NCI-H1092 (cell line): ENCODE measurements at places on chromosomes 7 and 10.

DNA sequence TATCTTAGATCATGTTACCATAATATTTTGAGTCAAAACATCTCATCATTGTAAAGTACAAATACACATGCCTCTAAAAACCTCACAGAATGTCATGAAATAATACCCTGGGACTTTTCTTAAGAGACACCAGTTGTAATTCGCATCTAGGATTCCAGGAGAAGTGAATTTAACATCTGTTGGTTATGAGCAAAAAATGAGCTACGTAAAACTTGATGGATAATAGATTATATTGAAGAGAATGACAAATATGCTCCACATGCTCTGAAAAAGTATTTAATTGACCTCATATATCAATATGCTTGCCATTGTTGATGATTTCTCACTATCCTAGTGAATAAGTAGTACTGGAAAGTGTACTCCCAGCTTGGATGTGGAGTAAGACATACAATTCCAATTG lies 227.0 kb downstream of the BBS9 start:
- DNase-seq, result no peak

- DNase-seq, result no peak
These were observed 60.1 kb upstream of the GNA12 start for GRCh38 chr7:2904202-2904601.

DNA sequence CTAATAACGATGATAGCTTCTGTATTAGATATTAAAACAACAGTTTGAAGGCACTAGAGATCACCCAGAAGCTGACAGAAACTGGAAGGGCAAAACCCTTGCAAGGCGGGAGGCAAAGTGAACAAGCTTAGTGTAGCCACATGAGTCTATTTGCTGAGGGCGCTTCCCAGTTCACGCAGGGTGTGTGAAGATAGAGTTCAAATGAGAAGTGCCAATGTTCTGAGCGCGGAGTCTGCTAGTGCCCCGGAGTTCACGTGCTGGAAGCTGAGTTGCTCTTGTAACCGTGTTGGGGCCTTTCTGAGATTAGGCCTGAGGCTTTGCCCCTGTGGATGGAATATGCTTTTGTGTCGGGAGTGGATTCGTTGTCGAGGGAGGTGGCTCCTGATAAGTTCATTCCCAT lies 16.6 kb upstream of the GTPBP4 start:
- DNase-seq, result no peak

GRCh38 chr7:108653526-108653925 lies 83.9 kb downstream of the DNAJB9 start:
- DNase-seq, result no peak

GRCh38 chr7:141323826-141324225 lies 227.4 kb upstream of the AGK start:
- no peak for DNase-seq

GRCh38 chr10:11898372-11899066 lies 75.4 kb downstream of the PROSER2 start:
- no peak for DNase-seq

GRCh38 chr10:29590915-29591650 lies 43.7 kb downstream of the SVIL start:
- no peak for DNase-seq

- DNase-seq, result no peak
These were observed 5.2 kb downstream of the RET start for GRCh38 chr10:43082087-43082486.

GRCh38 chr10:102665904-102666509 lies 21.7 kb downstream of the TRIM8 start:
- no peak for DNase-seq

GRCh38 chr10:98331885-98332284 lies 63.9 kb upstream of the LOXL4 start:
- DNase-seq, result no peak

DNA sequence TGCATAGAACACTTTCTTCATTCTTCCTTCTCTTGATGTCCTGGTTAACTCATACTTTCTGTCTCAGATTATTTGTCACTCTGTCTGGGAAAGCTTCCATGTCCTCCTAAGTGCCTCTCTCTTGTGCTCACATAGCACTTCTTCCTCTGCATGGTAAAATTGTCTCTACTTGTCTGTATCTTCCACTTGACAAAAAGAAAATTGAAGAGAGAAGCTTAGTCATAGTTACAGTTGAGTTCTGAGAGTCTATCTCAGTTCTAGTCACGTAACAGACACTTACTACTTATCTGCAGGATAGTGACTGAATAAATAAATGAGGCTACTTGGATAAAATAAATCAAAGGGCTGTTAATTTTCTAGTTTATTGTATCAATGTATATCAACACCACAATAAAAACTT lies 458.1 kb downstream of the HTR7 start:
- DNase-seq, result no peak

GRCh38 chr10:88120075-88120474 lies 256.6 kb downstream of the PTEN start:
- no peak for DNase-seq

DNA sequence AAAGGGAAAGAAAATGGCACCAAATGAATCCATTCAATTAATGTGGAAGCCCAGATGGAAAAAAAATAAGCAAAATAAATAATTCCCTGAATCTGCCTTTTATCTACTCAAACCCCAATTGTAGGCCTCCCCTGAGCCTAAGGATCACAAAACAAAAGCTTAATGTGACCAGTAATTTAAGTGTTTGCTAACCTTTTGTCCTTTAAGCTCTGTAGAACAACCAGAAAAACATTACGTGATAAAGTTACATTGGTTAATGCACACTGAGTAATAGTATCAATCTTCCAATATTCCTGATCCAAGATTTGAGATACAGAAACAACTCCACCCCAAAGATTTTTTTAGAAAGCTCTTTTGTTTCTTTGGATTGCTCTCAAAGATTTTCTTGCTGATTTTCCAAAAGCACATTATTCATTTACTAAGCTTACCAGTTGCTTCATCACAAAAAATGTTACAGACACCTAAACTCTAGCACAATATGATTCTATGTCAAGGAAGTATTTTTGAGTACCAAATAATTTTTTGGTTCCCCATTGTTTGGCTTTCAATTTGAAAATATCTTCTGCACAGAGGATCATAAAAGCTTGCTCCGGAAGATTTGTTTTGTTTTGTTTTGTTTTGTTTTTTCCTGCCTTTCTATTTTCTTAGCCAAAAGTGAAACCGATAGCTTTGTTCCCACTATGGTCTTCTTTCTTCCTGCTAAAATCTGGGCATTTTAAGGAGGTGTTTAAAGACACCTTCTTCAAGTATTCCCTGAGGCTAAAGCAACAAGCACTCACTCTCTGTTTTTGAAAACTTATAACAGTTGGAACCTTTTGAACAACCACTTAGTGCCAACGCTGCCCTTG lies 54.2 kb downstream of the TRIL start:
- DNase-seq, result peak; percentile 2

GRCh38 chr7:47285860-47286491 lies 295.9 kb downstream of the TNS3 start:
- no peak for DNase-seq

DNA sequence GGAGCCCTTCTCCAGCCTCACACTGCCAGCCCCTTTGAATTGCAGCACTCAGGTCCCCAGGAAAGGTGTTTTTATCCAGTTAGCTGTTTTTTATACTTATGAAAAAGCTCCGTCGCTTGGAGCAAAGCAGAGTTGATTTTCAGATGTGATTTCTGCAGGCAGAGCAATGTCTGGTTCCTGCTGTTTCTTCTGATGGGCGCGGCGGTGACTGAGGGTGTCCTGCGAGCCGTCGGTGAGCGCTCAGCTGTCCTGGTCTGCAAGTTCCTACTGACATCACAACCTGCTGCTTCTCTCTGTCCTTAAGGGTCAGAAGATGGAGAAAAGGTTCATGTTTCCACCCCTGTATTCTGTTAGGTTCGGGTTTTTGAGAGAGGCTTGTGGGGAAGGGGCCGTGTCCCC lies 109.6 kb upstream of the FAM20C start:
- DNase-seq, result no peak

- no peak for DNase-seq
These were observed 11.6 kb upstream of the CYTH3 start for GRCh38 chr7:6284055-6284400.

GRCh38 chr7:28700096-28700495 lies 258.0 kb downstream of the TRIL start:
- no peak for DNase-seq

- DNase-seq, result no peak
These were observed 343.0 kb upstream of the PODXL start for GRCh38 chr7:131899271-131900030.

DNA sequence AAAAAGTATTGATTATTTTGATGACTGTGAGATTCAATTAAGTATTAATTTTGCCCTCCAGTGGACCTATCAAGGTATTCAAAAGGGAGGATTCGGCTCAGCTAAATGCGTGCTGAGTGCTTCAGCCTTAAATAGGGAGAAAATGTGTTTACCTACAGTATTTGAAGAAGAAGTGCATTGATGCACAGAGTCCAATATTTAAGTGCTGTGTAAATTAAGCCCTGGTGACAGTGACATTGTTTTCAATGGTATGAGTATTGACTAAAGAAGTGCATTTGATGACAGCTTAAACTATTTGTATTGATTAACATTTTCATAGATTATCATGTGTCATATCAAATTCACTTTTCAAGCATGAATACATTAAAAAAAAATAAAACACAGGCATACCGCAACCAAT lies 106.6 kb downstream of the POU6F2 start:
- peak; percentile 88 for DNase-seq

DNA sequence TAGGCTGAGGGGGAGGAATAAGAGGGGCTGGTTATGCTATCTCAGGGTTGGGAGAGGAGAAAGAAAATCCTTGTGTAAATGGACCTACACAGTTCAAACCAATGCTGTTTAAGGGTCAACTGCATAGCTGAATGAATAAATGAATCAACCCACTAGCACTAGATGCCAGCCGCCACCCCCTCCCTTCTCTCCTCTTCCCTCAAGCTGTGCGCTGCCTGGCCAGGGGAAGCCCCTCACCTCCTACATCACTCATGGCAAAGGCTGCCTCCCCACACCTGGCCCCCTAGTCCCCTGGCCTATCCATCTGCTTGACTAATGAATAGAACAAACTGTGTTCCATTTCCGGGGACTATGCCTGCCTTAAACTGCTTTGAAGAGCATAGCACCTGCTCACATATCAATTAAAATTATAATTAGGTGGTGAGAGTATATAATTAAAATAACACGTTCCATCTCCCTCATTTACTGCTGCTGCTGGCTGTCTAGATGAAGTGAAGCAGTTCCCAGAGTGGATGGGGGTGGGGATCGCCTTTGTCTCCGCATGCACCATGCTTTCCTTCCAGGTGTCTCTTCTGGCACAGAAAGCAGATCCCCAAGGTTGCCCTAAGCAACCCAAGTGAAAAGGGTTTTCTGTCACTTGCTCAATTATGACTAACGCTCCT lies 32.6 kb downstream of the GRID1 start:
- DNase-seq, result peak; percentile 80

GRCh38 chr10:11108356-11108755 lies 90.7 kb downstream of the CELF2 start:
- no peak for DNase-seq

DNA sequence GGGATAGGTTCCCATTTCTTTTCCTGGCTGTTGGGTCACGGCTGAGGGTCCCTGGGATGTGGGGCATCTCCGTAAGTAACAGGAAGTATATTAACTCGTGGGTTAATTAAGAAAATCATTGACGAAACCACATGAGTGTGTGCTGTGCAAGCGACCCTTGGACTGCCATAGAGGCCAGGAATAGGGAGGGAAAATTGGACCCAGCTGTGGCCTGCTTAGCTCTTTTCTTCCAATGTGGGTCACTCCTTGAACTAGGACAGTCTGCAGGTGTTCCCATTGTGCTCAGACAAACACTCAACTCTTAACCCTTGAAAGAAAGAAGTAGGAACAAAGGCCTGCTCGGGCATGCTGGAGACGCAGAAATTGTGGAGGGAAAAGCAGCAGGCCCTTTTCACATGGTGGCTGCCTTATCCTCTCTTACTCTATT lies 25.6 kb upstream of the PLEKHA1 start:
- no peak for DNase-seq

GRCh38 chr7:80277434-80278427 lies 143.1 kb downstream of the GNAI1 start:
- DNase-seq, result no peak

GRCh38 chr7:4738711-4739527 lies 36.5 kb upstream of the AP5Z1 start:
- no peak for DNase-seq

- DNase-seq, result no peak
These were observed 334.8 kb downstream of the TNS3 start for GRCh38 chr7:47247132-47247531.

DNA sequence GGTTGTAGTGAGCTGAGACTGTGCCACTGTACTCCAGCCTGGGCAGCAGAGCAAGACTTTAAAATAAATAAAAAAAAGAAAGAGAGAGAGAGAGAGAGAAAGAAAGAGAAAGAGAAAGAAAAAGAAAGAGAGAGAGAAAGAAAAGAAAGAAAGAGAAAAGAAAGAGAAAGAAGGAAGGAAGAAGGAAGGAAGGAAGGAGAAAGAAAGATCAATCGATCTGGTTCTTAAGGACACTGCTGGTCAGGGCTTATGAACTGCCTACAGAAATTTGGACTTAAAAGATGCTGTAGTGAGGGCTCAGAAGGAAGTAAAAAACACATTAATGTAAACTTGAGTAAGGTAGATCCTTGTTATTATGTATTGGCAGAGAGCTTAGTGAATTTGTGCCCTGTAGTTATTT lies 62.4 kb downstream of the COPG2 start:
- DNase-seq, result no peak

DNA sequence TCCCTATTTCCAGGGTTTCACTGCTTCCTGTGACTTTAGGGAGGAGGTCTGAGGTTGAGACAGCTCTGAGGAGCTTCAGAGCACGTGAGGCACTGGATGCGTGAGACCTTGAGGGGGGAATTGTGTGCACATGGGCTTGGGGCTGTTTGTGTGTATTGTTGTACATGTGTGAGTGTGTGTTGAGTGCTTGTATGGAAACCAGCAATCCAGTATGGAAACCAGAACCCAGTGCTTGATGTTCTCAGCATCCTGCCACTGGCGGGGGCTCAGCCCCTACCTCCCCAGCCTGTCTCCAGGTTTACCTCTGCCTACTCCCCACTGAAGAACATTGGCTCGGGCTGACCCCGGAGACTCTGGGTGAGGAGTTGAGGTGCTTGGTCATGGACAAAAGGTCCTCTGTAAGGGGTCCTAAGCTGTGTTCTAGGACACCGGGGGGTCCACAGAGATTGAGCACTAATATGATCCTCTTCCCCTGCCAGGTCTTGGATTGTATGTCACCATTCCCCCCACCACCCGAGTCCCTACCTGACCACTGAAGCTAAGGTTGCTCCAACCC lies 20.8 kb downstream of the SFTPD start:
- DNase-seq, result no peak

DNA sequence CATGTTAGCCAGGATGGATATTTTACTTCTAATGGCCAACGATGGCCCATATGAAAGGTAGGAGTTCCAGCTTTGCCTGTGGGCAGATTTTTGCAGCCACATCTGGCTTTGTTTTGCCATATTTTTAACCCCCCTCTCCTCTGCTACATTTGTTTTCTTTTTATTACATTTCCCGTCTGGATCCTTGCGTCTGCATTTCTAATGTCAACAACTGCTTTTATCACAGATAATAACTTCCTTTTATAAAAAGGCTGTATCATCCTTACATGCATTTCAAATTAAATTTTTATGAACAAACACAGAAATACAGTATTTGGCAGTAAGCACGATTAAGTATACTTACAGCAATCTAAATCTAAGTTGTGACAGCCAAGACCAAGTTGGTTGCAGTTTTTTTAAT lies 156.0 kb downstream of the BAMBI start:
- no peak for DNase-seq
